ENCODE measurements at places on chromosomes 12 and 14.
A peak's percentile ranks its signal among the peaks of the same experiment; 100 is the strongest.

DNA sequence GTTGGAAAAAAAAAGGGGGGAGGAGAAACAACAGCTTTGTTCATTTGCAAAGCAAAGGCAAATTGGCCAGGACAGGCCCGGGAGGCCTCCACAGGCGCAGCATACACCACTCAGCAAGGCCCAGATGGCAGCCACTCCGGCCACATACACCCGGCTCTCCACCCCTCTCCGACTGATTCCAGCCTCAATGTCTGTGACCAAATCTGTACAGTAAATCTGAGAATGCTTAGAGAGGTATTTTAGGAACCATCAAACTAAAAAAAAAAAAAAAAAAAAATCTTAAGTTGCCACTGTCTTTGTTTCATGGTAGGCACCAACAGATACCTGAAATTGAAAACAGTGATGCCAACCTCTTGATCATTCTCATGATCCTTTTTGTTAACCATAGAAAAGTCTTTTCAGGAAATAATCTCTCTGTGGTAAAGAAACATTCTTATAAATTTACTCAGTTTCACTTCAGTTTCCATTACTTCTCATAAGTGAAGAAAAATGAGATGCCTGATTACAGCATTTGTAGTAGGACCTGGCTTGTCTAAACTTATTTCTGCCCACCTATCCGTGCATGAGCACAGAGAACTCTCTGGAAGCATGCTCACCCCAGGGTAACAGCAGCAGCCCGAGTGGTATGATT is 20.2 kb downstream of the VPS37B start:
- DNase-seq, result no peak

- no peak for DNase-seq
Measured at GRCh38 chr12:83158613-83159207, 472.0 kb downstream of the TMTC2 start.

DNA sequence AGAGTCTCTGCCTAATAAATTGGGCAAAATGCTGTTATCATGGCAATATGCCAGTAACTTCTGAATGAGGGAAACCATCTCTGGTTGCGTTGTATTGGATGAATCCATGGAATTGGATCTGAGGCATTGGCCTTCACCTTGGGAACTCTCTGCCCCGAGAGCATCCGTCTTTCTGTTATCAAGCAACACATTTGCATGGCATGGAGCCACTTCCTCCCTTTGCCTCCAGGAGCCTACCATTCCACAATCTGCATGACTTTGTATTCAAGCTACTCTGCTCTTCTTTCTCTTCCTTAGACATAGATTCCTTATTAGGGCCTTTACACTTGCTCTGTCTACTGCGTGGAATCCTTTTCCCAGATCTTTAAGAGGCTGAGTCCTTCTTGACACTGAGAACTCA is 57.2 kb downstream of the RIC8B start:
- DNase-seq, result no peak

- no peak for DNase-seq
Measured at GRCh38 chr12:20351406-20351805, 16.9 kb upstream of the PDE3A start.

- DNase-seq, result no peak
Measured at GRCh38 chr12:34219046-34219770, 196.9 kb downstream of the ALG10 start.

- no peak for DNase-seq
Measured at GRCh38 chr12:49703647-49704137, 3.5 kb downstream of the FMNL3 start.

GRCh38 chr14:97010491-97011160 is 213.4 kb downstream of the VRK1 start:
- no peak for DNase-seq

GRCh38 chr12:124949779-124950728 is 35.6 kb upstream of the UBC start:
- no peak for DNase-seq

- peak; percentile 87 for DNase-seq
Measured at GRCh38 chr12:66688846-66689439, 10.1 kb upstream of the GRIP1 start.

- no peak for DNase-seq
Measured at GRCh38 chr12:130224613-130225012, 62.3 kb downstream of the FZD10 start.

DNA sequence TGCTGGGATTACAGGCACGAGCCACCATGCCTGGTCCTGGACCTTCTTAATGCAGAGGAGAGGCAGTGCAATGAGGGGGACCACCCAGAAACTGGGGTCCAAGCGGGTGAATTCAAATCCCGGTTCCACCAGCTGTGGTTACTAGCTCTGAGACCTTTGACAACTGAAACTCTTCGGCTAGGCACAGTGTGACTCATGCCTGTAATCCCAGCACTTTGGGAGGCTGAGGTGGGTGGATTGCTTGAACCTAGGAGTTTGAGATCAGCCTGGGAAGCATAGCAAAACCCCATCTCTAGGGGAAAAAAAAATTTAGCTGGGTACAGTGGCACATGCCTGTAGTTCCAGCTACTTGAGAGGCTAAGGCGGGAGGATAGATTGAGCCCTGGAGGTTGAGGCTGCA is 5.0 kb upstream of the CD4 start:
- no peak for DNase-seq

GRCh38 chr14:64118892-64119291 is 175.3 kb downstream of the ESR2 start:
- peak; percentile 4 for DNase-seq

DNA sequence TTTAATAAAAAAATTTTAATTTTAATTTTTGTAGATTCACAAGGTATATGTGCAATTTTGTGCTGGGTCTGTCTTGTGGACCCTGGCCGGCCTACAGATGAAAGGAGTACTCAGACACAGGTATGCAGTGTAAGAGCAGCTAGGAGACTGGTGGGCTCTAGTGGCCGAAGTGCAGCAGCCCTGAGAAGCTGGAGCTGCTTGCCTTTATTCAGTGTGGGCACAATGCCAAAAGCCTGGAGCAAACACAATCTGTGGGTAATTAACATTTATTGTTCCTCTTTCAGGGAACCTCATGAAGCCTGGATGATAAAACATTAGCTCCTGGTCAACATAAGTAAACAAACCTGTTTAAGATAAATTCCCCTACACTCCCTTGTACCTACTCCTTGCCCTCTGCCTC is 135.7 kb upstream of the SEL1L start:
- DNase-seq, result peak; percentile 8

Data from DMS53 (cell line).